ENCODE measurements at places on chromosomes 16 and 17.

DNA sequence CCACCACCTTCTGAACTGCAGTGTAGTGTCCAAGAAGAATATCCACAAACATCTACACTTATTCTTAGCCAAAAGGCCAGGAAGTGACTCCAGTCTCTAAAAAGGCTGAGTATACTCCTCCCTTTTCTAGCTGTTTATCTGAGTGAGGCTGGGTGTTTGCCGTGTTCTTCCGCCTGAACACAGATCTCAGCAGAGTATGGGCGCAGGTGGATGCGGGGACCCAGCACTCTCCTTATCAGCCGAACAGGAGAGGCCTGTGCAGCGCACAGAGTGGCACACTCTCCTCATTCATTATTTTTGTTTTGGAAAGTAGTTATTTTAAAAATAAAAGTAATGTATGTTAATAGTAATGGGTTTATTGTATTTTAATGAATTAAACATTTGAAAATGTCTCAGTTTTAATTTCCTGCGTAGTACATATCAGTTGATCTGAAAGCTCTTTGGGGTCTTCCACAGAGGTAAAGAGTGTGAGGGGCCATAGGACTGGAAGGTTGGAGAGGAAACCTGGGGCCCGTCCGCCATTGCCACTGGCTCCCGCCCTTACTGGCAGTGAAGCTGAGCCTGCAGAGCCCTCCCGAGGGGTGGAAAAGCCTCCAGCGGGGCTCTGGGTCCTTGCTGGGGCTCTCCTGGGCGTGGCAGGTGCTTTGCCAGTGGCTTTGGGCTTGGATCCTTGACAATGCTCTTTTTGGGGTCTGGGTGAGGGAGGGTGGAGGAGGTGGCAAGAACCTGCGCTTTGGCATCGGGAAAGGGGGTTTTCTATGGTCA is 53.8 kb downstream of the PDPK1 start:
- no peak for DNase-seq

DNA sequence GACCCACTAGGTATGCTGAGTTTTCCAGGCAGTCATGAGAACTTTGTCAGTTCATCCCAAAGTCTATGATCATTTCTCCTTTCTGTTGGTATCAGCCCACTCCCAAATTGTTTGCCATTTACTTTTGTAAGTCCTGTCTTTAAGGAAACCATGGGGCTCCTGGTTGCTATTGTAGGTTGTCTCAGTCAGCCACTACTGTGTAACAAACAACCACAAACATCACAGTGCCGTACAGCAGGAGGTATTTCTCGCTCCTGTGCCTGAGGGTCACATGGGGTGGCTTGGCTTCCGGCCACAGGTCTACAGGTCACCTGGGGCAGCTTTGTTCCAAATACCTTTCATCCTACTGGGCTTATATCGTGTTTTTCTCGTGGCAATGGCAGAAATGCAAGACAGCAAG is 71.6 kb downstream of the C17orf67 start:
- no peak for DNase-seq

DNA sequence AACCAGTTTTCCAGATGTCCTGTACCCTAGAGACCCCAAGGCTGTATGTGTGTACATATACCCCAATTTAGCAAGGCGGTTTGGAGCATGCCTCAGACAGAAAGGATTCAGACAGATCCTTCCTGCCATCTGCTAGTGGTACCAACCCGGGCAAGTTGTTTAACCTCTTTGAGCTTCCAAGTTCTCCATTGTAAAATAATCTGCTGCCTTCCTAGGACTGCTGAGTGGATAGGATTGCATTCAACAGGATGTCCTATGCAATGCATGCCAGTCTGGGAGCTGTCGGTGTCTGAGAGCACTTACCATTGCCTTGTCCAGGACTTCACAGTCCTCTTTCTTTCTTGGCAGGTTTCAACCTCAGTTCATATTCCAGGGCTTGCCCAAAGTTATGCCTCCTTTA is 1.9 kb downstream of the CDH13 start:
- no peak for DNase-seq

DNA sequence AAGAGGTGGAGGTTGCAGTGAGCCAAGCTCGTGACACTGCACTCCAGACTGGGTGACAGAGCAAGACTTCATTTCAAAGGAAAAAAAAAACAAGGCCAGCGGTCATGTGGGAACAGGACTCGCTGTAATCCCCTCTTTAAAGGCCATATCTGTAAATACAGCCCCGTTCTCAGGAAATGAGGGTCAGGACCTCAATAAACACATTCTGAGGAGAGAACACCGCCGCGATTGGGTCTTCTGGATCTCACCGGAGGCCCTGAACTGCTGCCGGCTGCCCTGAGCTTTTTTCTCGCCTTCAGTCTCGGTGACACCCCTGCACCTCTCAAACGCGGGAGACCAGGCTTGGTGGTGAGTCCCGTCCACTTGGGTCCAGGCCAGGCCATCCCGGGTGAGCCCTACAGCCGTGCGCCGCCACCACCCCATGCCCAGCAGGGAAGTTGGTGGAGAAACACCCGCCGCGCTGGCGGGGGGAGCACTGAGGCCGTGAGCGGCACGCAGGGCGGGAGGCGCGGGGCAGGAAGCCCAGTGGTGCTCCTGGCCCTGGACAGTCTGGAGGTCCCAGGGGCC is 28.4 kb downstream of the SLC25A10 start:
- no peak for DNase-seq

DNA sequence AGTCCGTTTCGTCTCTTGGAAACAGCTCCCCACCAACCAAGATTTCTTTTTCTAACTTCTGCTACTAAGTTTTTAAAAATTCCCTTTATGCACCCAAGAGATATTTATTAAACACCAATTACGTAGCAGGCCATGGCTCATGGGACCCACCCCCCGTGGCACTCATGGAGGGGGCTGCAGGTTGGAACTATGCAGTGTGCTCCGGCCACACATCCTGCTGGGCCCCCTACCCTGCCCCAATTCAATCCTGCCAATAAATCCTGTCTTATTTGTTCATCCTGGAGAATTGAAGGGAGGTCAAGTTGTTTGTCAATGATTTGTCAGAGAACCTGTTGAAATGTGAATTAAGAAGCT is 48.2 kb downstream of the IL21R start:
- DNase-seq = no peak

DNA sequence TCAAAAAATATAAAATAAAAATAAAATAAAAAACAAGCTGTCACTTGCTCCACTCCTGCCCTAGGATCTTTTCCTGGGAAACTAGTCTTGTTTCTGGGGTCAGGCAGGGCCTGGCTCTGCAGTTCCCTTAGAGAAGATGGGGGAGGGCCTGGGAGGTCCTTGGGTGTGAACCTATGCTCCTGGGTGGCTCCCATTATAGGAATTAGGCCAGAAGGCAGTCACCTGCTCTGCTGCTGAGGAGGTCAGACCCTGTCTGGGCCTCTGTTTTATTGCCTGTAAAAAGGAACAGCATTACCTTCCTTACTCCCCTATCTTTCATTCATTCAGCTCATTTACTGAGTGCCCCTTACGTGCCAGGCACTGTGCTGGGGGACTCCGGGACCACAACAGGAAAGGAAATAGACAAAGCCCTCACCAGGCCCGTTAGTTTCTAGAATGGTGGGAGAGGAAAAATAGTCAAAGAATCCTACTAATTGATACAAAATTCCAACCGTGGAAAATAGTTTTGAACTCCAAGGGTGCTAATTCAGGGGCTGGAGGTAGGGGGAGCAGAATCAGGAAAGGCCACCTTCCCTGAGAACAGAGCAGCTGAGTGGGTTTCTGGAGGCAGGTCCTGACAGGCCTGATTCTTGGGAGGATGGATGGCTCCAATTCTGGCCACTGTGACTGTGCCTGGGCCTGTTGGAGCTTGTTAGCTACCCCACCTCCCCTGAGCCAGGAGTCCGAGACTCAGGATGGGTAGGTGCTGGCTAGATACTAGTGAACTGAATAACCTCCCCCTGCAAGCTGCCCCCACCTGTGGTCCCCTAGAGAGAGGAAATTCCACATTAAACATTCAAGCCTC is 1.3 kb upstream of the SLC46A1 start:
- no peak for DNase-seq

DNA sequence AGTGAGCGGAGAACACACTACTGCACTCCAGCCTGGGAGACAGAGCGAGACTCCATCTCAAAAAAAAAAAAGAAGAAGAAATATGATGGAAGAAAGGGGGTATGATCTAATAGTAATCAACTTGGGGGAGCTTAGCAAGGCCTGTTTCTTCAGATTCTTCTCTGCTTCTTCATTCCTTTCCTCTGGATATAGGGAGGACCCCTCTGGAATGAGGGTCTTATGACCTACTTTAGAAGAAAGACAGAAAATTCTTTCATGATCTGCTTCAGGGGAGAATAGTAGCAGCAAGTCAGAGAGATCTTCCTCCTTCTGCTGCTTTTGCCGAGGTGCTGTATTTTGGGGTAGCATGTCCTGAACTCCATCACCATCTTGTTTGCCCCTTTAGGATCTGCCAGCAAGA is 44.9 kb upstream of the ETV4 start:
- DNase-seq = no peak

DNA sequence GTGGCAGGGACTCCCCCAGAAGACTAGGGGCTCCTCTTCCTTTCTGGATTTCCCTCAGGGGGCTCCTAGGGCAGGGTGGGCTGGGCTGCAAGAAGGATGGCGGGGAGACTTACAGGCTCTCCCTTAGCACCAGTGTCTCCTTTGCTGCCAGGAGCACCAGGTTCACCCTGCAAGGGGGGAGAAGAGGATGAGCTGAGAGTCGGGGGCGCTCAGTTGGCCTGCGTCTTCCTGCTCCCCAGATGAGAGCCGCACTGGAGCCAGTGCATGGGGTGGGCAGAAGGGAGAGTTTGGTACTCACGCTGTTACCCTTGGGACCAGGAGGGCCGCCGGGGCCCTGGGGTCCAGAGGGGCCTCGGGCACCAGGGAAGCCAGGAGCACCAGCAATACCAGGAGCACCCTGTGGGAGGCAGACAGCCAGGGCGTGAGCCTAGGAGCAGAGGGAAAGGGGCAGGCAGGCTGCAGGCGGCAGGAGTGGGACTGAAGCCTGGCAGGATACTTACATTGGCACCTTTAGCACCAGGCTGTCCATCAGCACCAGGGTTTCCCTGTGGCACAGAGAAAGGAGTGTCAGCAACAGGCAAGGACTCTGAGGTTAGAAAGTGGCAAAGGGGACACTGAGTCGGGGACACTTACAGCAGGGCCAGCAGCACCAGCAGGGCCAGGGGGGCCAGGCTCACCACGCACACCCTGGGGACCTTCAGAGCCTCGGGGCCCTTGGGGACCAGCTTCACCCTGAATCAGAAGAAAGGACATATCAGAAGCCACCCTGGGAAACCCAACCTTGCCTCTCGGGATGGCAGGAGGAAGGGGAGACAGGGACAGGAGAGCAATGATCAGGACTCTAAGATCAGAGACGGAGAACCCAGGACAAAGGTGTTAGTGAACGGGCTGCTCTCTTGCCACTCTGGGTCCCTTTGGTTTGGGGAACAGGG is 6.2 kb downstream of the COL1A1 start:
- no peak for DNase-seq

- no peak for DNase-seq
Measured at GRCh38 chr17:82678265-82678891, 20.1 kb downstream of the RAB40B start.

DNA sequence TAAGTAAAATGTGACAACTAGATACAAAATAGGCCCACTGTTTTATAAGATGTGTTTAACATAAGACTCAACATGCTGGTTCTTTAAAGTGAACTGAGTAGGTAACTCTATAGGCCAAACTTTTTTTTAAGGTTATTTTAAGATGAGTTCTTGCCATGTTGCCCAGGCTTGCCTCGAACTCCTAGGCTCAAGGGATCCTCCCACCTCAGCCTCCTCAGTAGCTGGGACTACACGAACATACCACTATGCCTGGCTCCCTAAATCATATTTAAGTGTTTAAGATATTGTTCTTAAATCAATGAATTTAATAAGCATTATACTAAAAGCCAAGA is 69.9 kb downstream of the USP32 start:
- DNase-seq = no peak

- DNase-seq = no peak
Measured at GRCh38 chr16:3478242-3478925, 16.9 kb downstream of the C16orf90 start.

DNA sequence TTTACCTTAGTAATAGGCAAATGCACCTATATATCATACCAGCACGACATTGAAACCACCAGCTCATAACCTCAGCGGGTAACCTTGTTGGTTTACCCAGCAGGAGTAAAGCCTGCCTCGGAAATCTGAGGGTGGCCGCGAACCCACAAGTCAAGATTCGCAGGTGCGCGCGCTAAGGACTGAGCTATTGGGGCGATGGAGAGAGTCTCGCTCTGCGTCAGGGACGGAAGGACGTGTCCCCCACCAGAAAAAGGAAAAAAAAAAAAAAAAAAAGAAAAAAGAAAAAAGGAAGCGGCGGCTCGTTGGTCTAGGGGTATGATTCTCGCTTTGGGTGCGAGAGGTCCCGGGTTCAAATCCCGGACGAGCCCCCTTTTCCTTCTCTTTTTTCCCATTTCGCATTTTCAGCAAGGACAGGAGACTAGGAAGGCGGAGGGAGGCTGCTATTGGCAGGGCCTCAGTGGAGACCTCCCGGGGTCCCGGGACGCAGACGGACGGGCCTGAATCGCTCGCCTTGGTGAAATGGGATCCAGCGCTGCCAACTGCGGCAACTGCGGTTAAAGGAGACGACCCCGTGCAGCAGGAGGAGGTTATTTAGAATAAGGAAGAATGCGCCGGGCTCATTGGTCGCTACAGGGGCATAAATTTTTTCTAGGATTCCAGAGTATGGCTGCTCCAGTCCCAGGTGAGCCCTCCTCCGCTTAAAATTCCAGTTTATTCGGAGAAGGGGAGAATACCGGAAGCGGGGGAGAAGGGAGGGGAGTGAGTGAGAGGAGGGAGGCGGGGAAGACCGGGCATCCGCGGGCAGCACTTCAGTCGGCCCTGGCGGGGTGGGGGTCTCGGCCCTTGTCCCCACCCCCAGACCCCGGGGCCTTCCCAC is at the start of gene OR1F1:
TSS of gene OR1F1 (plus strand) at position 407 of the 877 bp plus-strand sequence.
- no peak for DNase-seq

GRCh38 chr17:62794666-62794971 is 13.5 kb downstream of the MARCHF10 start:
- no peak for DNase-seq

DNA sequence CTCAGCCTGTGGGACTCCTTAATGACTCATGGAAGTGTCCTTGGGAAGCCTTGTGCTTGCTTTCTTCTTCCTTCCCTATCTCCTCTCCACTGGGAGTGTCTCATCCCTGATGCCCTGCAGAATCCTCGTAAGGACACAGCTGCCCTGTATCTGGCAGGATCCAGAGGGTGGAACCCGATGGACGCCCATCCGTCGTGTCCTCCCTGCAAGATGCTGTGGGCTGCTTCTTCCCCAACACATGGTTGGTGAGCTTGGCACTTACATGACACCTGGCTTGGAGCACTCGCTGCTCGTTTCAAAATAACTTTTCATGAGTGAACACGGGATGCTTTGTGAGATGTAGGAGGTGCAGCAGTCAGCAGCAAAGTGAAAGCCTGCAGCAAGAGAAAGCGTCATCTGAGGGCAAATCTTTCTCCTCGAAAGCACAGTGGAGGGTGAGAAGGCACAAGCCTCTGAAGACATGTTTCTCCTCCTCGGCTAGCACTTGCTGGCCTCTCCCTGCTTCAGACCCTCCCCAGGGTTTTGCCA is 3.3 kb downstream of the CCL15 start:
- DNase-seq = no peak

All from stimulated activated CD4-positive, alpha-beta T cell treated with anti-CD3 and anti-CD28 coated beads, TNF-alpha, amount 100 ng/mL, for 1 hour (primary cell).